ENCODE measurements at places on chromosomes 7 and 10.
A peak's percentile ranks its signal among the peaks of the same experiment; 100 is the strongest.

GRCh38 chr10:95327367-95327766 lies 36.6 kb upstream of the PDLIM1 start:
- no peak overlapping the region for H3K27ac ChIP-seq
- no peak for DNase-seq

GRCh38 chr10:100114976-100115770 lies 33.5 kb upstream of the CPN1 start:
- H3K36me3 ChIP-seq = no peaks in the 10 kb centered on the region
- no peak for DNase-seq
- H3K4me3 ChIP-seq = no peak overlapping the region
- no peak overlapping the region for H3K27ac ChIP-seq

DNA sequence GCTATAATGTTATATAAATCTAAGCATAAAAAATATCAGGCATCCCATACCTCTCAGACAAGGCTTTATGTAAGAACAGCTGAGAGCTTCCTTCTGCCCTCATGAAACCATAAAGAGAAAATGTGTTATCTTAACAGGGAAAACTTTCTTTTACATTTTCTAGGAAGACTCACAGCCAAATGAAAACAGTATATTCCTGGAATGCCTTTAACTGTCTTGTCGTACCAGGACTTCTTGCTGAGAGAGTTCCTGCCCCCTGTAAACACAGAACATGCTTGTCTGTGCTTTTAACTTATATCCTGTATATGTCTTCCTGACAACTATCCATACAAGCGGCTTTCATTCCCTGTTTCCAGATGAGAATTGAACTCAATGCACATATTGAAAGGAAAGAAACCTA lies 64.8 kb upstream of the AHR start:
- H3K36me3 ChIP-seq = no peaks in the 10 kb centered on the region
- no peaks in the 10 kb centered on the region for H3K27me3 ChIP-seq
- peak; percentile 48 for DNase-seq
- H3K4me1 ChIP-seq = no peaks in the 10 kb centered on the region

DNA sequence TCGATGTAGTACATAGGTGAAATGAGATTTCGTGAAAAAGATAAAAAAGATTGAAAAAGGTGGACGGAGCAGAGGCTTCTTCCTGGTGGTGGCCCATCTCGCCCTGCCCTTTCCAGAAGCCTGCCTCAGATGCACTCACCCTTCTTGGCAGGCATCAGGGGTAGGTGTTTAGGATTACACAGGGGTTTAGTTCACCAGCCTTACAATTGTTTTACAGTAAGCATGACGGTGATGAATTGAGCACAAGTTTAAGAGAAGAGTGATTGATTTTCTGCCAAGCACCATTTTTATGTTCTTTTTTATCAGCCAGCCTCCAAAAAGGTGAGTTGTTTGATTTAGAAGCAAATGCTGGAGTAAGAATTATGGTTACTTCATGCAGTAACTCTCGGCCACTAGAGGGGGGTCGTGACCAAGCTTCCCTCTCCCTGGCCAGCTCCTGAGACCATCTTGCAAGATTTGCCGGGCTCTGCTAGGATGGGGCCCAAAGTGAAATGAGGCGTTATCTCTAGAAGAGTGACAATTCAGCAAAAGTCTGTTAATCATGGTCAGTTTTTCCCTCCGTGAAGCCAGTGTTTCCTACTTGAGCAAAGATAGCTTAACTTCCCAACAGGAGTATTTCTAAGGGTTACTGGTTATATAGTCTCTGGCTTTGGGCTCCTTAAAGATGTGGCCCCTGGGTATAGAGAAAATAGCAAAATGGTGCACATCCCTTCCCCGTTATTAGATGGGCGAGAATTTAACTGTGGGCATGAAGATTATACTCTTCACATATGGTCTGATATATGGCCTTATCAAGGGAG lies 228.8 kb downstream of the BMPER start:
- H3K36me3 ChIP-seq = no peaks in the 10 kb centered on the region
- peaks cover 9% of the 10 kb centered on the region for H3K4me1 ChIP-seq
- no peaks in the 10 kb centered on the region for H3K27me3 ChIP-seq
- H3K4me3 ChIP-seq = no peak overlapping the region
- no peak overlapping the region for H3K27ac ChIP-seq

DNA sequence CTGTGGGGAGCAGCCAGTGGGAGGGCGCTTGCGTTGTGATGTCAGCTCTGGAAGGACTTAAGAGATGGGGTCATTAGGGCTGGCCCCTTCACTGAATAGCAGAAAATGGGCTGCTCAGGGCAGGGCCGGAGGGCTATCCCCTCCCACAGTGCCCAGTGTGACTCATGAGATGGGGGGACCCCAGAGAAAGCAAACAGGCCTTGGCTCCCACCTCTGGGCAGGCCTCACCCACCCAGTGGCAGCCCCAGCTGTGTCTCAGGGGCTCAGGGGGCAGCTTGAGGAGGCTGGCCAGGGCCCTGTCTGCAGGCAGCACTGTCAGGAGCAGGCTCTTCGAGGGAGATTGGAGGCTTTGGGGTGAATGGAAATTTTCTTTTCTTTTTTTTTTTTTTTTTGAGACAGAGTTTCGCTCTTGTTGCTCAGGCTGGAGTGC lies 168.3 kb downstream of the SLIT1 start:
- no peak overlapping the region for H3K27ac ChIP-seq
- no peak for DNase-seq
- H3K27me3 ChIP-seq = no peaks in the 10 kb centered on the region
- H3K4me3 ChIP-seq = no peak overlapping the region

- H3K27me3 ChIP-seq = no peaks in the 10 kb centered on the region
- H3K4me1 ChIP-seq = no peaks in the 10 kb centered on the region
- no peak for DNase-seq
- H3K27ac ChIP-seq = no peak overlapping the region
- H3K4me3 ChIP-seq = no peak overlapping the region
- H3K36me3 ChIP-seq = no peaks in the 10 kb centered on the region
These were observed 199.9 kb upstream of the FAM3C start for GRCh38 chr7:121595758-121596696.

GRCh38 chr10:70816220-70816894 lies 609 bp downstream of the SGPL1 start:
- no peaks in the 10 kb centered on the region for H3K4me1 ChIP-seq
- peak overlapping the region; percentile 92 for H3K4me3 ChIP-seq
- H3K27ac ChIP-seq = peak overlapping the region; percentile 100
- DNase-seq = peak; percentile 70
- H3K36me3 ChIP-seq = peaks cover 11% of the 10 kb centered on the region
- no peaks in the 10 kb centered on the region for H3K27me3 ChIP-seq

- no peak overlapping the region for H3K4me3 ChIP-seq
- H3K36me3 ChIP-seq = no peaks in the 10 kb centered on the region
- no peaks in the 10 kb centered on the region for H3K27me3 ChIP-seq
- H3K27ac ChIP-seq = no peak overlapping the region
- DNase-seq = no peak
- no peaks in the 10 kb centered on the region for H3K4me1 ChIP-seq
These were observed 478.6 kb downstream of the LRMDA start for GRCh38 chr10:75910032-75910431.

DNA sequence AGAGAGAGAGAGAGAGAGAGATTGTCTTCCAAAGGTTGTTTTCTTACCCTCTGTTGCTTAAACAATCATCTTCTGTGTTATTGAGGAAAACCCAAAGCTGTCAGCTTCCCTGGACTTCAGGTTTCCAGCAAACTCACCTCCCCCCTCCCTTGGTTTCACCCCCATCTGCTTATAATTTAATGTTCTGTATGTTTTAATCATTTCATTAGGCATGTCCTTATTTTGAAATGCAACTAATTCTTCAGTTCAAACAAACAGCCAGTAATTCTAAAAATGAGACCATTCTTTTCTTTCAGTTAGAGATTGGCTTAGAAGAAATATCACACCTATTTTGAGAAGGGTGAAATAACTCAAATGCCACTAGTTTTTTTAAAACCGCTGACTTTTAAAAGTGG lies 102.9 kb downstream of the FAM204A start:
- H3K27ac ChIP-seq = no peak overlapping the region
- DNase-seq = no peak
- H3K4me1 ChIP-seq = no peaks in the 10 kb centered on the region
- H3K36me3 ChIP-seq = no peaks in the 10 kb centered on the region
- H3K4me3 ChIP-seq = no peak overlapping the region

DNA sequence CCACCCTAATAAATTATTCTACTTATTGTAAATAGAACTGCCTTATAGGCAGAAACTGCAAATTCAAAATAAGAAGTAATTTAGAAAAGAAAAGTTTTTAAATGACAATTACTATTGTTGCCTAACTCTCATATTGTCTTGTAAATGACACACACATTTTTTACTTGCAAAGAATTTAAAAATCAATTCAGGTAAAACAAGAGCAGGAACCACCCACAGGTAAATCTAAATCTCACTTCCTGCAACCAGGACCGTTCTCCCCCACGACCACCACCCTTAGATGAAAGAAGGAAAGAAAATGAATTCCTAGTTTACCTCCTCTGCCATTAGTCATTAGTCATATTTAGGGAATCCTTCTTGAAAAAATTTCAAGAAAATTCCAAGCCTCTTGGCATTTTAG lies 4.8 kb upstream of the AASS start:
- H3K4me1 ChIP-seq = no peaks in the 10 kb centered on the region
- no peak for DNase-seq
- no peak overlapping the region for H3K27ac ChIP-seq

DNA sequence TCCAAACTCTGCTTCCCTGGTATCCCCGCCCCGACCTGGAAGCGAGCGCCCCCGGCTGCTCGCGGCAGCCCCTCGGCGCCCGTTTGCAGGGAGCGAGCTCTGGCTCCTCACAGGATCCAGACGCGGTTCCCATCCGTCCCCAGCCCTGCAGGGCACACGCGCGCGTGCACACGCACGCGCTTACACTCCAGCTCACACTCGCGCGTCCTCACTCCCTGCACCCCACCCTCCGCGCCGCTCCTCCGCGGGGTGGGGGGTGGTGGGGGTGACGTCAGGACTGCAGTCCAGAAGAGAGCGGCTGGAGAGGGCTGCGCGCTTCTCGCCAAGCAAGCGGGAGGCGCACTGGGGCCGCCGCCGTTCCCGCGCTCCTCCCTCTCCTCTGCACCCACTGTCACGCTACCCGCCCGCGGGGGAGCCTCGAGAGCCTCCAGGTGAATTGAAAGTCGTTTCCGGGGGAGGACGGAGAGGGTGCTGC lies 255.6 kb downstream of the OTUD1 start:
- H3K27me3 ChIP-seq = peaks cover 33% of the 10 kb centered on the region
- DNase-seq = no peak
- H3K27ac ChIP-seq = no peak overlapping the region
- no peaks in the 10 kb centered on the region for H3K36me3 ChIP-seq
- peak overlapping the region; percentile 65 for H3K4me3 ChIP-seq

GRCh38 chr7:32259931-32260596 lies 189.9 kb upstream of the PDE1C start:
- H3K4me3 ChIP-seq = no peak overlapping the region
- no peaks in the 10 kb centered on the region for H3K36me3 ChIP-seq
- H3K27me3 ChIP-seq = no peaks in the 10 kb centered on the region
- no peak for DNase-seq

DNA sequence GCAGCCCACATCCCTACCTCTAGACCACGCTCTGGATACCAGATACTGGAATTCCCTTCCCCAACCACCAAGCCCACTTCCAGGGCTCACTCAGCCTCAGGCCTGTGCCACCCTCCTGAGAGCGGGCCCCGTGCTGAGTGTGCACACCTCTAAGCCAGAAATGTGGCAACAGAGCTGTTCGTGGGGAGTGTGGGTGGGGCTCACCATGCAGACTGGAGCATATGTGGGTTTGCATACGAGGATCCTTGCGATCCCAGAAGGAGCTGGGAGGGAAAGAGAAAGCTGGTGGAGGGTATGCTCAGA lies 13.0 kb upstream of the LIMK1 start:
- no peak overlapping the region for H3K27ac ChIP-seq
- H3K36me3 ChIP-seq = no peaks in the 10 kb centered on the region
- H3K27me3 ChIP-seq = no peaks in the 10 kb centered on the region
- H3K4me1 ChIP-seq = no peaks in the 10 kb centered on the region

DNA sequence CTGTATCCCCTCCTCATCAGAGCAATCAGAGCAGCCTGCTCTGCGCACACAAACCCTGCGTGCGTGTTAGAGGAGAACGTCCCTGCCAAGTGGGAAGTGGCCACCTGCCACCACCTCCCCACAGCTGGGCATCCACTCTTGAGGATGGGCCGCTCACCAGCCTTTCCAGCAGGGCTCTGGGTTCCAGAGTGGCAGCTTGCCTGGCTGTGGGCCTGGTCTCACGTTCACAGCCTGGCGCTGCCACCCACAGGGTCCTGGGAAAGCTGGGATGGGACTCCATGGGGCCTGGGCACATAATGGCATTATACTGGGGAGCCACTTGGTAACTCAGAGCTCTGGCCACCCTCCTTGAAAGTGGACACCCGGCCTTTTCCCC lies 151.1 kb upstream of the PPP2R2D start:
- no peak overlapping the region for H3K4me3 ChIP-seq
- no peaks in the 10 kb centered on the region for H3K27me3 ChIP-seq
- peaks cover 20% of the 10 kb centered on the region for H3K4me1 ChIP-seq

Data from trophoblast cell (in vitro differentiated cells and primary cell).